ENCODE measurements at places on chromosomes 2 and 18.

DNA sequence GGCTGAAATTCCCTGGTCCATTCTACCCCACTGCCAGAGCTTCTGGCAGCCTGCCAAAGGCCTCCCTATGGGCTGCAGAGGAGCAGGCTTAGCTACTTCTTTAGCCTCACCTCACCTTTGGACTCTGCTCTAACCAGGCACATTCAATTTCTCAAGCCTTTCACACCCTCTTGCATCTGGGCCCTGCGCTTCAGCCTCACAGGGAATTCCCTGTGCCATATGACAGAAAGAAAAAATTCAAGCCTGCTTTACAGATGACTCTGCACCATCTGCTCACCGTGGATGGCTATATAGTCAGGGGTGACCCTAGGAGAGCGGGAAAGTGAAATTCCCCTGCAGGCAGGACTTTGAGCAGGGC lies 62.5 kb downstream of the REEP1 start:
- no peak for DNase-seq

DNA sequence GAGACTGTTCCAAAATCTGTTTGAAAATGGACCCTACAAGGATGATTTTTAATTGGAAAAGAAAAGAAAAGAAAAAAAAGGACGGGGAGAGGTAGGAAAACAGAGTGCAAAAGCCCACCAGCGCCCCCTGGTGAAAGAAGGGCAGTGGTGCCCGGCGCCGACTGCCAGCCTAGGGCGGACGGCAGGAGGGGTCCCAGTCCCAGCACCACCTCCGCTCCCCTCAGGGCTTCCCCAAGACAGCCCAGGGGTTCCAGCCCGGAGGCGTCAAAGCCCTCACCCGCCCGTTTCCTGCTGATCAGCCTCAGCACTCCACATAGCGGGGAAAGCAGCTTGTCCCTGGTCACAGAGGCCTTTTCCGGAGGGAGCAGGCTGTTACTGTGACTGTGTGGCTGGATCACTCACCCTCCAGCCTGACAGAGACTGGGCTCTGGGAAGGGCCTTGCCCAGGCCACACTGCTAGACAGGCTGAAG lies 213.9 kb downstream of the TFCP2L1 start:
- no peak for DNase-seq

DNA sequence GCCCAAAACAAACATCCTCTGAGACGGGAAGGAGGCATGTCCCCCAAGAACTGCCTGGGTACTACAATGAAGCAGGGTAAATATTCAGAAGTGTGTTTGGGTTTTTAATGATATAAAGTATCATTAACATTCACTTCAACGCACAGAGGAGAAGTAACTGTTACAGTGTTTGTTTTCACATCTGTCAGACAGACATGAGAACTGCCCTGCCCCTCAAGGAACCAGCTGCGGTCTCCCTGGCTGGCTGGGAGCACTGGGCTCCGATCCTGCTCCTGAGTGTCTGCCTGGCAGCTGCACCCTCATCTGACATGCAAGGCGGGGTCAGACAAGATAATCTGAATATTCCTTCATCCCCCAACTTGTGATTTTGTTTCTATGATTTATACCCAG lies 75.6 kb downstream of the MBP start:
- no peak for DNase-seq

- DNase-seq: no peak
Observed at GRCh38 chr18:9859232-9859631, 26.5 kb upstream of the TXNDC2 start.

DNA sequence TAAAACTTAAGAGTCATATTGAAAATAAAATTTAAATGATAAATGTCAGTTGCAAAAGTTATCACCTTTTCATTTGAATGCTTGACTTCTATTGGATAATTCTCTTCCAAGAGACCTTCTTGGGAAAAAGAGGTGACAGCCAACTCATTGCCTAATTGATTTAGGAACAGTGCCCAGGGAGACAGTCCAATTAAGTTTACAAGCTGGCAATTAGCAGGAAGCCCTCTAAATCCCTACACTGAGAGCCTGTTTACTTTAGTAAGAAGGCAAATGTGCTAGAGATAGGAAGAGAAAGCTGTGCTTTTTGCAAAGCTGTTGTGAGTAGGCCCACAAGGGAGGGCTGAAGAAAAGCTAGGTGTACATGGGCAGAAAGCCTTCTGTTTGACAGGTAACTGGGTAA lies 189.1 kb downstream of the WDPCP start:
- DNase-seq: no peak

- DNase-seq: no peak
Observed at GRCh38 chr18:78732273-78733210, 247.1 kb upstream of the SALL3 start.

GRCh38 chr2:8679827-8680731 lies 1.8 kb upstream of the ID2 start:
- DNase-seq: no peak

DNA sequence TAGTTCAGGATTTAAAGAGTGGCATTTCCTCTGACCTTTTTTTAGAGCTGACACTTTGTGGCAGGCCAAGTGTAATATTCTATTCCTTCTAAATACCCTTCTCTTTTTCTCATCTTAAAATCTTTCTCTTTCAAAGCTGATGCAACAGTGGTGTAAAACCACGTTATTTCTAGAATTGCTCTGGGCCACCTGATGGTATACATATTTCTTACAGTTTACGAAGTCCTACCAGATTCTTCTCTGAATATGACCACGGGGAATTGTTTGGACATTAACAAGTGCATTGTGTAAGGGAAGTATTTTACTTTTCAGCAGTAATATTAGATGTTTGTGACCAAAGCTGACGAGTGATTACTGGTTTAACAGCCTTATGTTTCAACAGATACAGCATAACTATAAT lies 109.9 kb downstream of the PTPRM start:
- DNase-seq: no peak

DNA sequence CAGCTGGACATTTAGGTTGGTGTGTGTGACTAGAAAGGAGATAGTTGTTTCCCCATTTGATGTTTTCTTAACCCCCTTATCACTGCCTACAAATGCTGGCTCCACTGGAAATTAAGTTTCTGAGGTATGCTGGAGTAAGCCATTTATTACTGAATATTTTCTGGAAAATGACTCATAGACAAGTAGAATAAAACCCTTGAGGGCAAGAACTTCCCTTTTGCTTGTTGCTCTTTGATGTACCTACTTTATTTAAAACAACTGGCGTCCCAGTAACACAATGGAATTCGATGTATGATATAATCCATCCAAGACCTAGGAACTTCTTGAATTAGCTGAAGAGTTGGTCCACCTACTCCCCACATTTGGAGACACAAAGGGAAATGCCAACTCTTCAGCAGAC lies 33.3 kb upstream of the SESTD1 start:
- no peak for DNase-seq

- DNase-seq: no peak
Observed at GRCh38 chr18:44423814-44424644, 256.7 kb upstream of the SETBP1 start.

DNA sequence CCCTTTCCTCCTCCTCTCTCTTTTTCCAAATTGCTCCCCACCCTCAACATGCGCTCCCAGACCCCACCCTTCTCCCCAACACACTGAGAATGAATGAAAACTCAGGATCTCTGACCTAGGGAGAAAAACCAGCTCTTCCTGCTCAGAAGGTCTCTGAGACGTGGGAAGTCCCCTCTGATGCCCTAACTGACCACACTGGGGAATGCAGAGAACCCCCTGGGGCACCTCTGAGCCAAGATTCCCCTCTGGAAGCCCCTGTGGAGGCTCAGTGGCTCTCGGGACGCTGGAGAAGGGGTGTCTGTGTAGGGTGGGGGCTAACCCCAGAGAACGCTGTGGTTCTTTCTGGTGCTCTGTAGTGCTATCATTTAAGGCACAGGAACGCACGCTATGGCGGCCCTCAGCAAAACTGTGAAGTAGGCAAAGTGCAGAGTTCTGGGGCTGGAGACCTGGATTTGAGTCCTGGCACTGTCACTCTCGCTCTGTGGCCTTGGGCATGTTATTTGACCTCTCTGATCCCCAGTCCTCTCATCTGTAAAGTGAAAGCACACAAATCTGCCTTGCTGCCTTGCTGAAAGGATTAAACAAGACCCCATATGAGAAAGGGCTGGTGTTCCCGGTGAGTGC lies 17.1 kb downstream of the ATOH8 start:
- no peak for DNase-seq

GRCh38 chr2:234444893-234445292 lies 52.0 kb downstream of the ARL4C start:
- DNase-seq: peak; percentile 59

DNA sequence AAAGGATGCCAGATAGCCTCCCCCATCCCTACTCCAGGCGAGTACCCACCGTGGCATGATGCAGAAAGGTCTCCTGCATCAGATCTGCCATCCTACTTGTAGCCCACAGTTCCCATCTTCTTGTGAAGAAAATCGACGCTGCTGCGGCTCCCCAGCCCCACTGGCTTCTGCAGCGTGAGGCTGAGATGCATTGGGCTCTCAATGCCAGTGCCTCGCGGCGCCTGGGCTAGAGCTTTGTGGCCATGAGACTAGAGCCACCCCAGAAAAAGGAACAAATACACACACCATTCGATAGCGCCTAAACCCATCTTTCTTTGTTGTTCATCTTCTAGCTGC lies 2.8 kb downstream of the NOL4 start:
- no peak for DNase-seq

- DNase-seq: no peak
Observed at GRCh38 chr2:197950006-197950405, 145.6 kb downstream of the PLCL1 start.

- no peak for DNase-seq
Observed at GRCh38 chr2:221103930-221104329, 468.2 kb downstream of the EPHA4 start.

GRCh38 chr2:99876956-99877355 lies 265.4 kb downstream of the AFF3 start:
- no peak for DNase-seq
